ENCODE measurements at places on chromosomes 7 and 10.

DNA sequence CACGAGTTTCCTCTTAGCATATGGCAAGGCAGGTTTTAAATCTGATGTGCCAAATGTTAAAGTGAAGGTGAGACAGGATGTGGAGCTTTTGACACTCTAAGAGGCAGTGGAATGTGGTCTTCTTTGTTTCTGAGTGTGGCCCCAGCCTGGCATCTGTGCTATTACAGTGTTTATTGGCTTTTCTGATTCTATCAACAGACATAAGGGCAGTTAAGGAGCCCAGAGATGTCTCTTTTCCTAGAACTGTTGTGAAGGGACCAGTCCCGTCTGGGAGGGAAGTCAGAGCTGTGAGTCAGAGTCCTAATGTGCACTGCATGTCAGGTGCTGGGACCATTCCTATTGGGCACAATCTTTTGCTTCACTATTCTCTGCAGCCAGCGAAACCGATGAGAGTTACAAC lies 32.5 kb downstream of the TRUB1 start:
- no peak for DNase-seq

DNA sequence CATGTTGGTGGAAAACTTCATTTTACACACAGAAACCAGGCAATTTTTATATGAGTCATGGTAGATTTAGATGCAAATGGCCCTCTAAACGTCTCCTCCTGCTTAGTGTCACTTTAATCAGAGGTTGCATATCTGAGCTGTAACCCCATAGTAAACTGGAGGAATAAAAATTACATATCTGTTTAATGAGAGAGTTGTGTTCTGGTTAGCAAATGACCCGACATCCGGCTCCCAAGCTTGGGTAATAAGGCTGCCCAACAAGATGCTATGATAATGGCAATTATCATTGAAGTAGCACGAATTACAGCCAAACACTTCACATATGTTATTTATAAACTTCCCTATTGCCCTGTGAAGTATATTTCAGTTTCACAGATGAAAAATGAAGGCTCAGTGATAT lies 10.6 kb upstream of the ADAM12 start:
- no peak for DNase-seq

DNA sequence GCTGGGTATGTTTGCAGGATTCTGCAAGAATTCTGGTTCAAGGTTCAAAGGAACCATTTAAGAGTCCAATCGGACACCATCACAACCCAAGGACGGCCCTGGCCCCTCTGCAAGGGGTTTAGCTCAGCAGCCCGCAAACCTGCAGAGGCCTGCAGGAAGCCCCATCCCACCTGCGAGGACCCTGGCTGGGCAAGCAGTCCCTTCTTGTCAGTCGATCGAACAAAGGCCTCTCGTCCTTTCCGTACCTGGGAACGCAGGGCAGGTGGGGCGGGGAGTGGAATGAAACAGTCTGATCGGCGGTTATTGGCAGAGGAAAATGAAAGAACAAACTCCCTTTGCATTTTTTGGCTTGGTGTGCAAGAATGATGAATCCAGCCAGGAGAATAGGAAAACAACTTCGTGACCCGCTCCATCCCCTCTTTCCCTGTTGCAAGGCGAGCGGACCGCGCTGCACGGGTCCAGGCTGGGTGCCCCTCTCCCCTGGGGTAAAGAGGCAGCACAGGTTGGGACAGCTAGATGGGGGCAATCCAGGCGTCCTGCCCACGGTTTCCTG lies 73.7 kb downstream of the INSIG1 start:
- no peak for DNase-seq

- DNase-seq = no peak
These were observed 3.6 kb downstream of the ZNF488 start for GRCh38 chr10:47380341-47381102.

- DNase-seq = no peak
These were observed 22.9 kb downstream of the CDK6 start for GRCh38 chr7:92813390-92814024.

GRCh38 chr7:112546723-112547513 lies 66.1 kb downstream of the LSMEM1 start:
- no peak for DNase-seq

- no peak for DNase-seq
These were observed 11.8 kb downstream of the SFXN2 start for GRCh38 chr10:102726274-102726673.

Data from HS-5 (cell line).